ENCODE measurements at places on chromosomes 16 and 17. TPM values are rescaled to one million over a fixed set of nuclear protein-coding genes. Genes with fewer than 3 reads are reported as not detected.

IGFALS gene
- 0.14 TPM for total RNA-seq

GNGT2 gene
- not detected for total RNA-seq

GLIS2 gene
- 17.2 TPM for total RNA-seq

DNA sequence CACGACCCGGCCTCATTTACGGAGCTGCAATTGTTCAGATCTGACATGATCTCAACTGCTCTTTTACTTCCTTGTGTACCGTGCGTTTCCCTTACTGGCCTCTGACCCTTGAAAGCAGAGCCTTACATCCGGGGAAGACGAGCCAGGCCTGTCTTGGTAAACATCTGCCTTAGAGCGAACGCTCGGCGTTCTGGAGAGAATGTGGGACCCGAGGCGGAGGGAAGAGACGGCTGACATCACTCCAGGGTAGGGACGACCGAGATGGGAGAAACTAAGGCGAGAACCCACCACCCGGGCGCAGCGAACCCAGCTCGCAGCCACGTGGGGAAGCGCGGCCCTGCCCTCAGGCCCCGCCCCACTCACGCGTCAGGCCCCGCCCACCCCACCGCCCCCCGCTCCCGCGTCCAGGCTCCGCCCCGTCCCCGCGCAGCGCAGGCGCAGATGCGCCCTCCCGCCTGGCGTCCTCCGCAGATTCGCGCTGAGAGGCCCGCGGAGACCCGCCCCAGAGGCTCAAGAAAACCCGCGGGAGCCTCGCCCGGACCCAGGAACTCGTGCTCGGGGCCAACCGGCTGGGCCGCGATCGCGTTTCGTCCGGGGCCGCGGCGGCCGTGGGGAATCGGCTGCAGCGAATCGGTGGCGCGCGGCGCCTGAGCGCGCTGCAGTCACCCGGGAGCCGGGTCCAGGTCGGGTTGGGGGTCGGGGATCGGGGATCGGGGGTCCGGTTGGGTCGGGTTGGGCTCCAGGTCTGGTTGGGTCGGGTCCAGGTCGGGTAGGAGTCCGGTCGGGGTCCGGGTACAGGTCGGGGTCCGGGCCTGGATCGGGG, at the start of gene TELO2:
Gene TELO2, plus strand, starts transcription at position 438 of the 823 bp plus-strand sequence. CDS start 922 bp downstream, outside the sequence.
- DNase-seq, result peak; percentile 81
- peak within 1 kb of the TSS; percentile 97 for H3K4me3 ChIP-seq
- H3K36me3 ChIP-seq, result no peaks in the 10 kb centered on the region
- no peaks in the 10 kb centered on the region for H3K27me3 ChIP-seq
- peak within 1 kb of the TSS; percentile 100 for H3K27ac ChIP-seq

GRCh38 chr17:43616029-43616351, 45.7 kb downstream of the MEOX1 start:
- no peak overlapping the region for H3K4me3 ChIP-seq
- H3K4me1 ChIP-seq, result peaks cover 10% of the 10 kb centered on the region
- H3K27me3 ChIP-seq, result no peaks in the 10 kb centered on the region
- no peak overlapping the region for H3K27ac ChIP-seq

GRCh38 chr17:7403043-7403726, 712 bp downstream of the TMEM256 start:
- DNase-seq, result peak; percentile 34
- peaks cover 48% of the 10 kb centered on the region for H3K4me1 ChIP-seq
- peaks cover 3% of the 10 kb centered on the region for H3K36me3 ChIP-seq
- H3K27ac ChIP-seq, result peak overlapping the region; percentile 92
- H3K27me3 ChIP-seq, result no peaks in the 10 kb centered on the region

DNA sequence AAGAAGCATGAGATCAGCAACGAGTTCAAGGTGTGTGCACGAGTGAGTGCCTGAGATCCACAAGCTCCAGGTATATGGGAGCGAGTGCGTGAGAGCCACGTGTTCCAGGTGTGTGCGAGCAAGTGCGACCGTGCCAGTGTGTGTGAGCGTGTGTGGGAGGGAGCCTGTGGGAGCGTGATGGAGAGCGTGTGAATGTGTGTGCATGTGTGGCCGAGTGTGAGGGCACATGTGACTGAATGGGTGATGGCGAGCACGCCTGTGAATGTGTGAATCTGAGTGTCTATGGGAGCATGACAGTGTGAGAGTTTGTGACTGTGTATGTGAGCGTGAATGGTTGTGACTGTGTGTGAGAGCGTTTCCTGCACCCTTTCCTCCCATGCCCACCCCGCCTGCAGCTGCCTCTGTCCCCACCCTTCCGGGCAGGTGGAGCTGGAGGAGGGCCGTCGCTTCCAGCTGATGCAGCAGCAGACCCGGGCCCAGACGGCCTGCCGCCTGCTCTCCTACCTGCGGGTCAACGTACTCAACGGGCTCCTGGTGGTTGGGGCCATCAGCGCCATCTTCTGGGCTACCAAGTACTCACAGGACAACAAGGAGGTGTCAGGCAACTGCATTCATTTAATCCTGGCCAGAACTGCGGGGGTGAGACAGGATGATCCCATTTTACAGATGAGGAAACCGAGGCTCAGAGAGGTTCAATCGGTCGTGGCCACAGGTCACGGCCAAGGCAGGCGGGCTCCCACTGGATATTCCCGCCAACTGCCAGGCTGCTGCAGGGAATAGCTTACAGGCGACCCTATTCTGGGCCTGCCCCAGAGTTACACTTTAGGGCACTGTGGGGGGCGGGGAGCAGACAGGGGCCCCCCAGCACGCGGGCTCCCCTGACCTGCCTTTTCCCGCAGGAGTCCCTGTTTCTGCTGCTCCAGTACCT, 3.7 kb downstream of the TMC8 start:
- no peaks in the 10 kb centered on the region for H3K36me3 ChIP-seq
- H3K27me3 ChIP-seq, result peaks cover 30% of the 10 kb centered on the region
- peaks cover 14% of the 10 kb centered on the region for H3K4me1 ChIP-seq
- H3K27ac ChIP-seq, result no peak overlapping the region
- peak; percentile 40 for DNase-seq

GRCh38 chr16:85638695-85639409, 25.7 kb downstream of the GSE1 start:
- H3K27me3 ChIP-seq, result peaks cover 3% of the 10 kb centered on the region
- H3K27ac ChIP-seq, result no peak overlapping the region
- peaks cover 5% of the 10 kb centered on the region for H3K4me1 ChIP-seq
- no peak for DNase-seq
- peak overlapping the region; percentile 15 for H3K4me3 ChIP-seq

DNA sequence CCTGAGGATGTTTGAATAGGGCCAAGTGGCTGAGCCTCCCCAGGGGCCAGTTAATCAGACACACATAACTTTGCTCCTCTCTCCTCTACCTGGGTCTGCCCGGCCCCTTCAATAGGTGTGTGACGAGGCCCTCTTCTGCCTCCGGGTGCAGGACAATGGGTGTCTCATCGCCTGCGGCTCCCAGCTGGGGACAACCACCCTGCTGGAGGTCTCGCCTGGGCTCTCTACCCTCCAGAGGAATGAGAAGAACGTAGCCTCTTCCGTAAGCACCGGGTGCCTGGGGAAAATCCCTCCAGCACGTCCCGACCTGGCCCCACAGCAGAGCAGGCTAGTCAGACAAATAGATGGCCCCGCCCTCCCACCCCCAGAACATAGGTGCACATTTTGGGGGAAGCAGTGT, 16.1 kb upstream of the KIF19 start:
- H3K36me3 ChIP-seq, result no peaks in the 10 kb centered on the region
- H3K27ac ChIP-seq, result no peak overlapping the region
- no peak for DNase-seq
- H3K27me3 ChIP-seq, result no peaks in the 10 kb centered on the region
- no peak overlapping the region for H3K4me3 ChIP-seq

DNA sequence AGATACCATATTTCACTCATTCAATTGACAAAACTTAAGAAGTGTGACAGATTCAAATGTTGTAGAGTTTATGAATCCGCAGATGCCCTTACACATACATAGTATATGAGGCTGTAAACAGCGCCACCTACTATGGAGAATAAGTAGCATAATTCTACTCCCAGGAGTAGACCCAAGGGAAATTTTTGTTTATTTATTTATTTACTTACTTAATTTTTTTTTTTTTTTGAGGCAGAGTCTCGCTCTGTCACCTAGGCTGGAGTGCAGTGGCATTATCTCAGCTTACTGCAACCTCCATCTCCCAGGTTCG, 35.5 kb downstream of the GAN start:
- no peak overlapping the region for H3K4me3 ChIP-seq
- no peaks in the 10 kb centered on the region for H3K4me1 ChIP-seq
- DNase-seq, result no peak
- H3K27ac ChIP-seq, result no peak overlapping the region
- no peaks in the 10 kb centered on the region for H3K27me3 ChIP-seq

- H3K36me3 ChIP-seq, result no peaks in the 10 kb centered on the region
- H3K4me1 ChIP-seq, result peaks cover 4% of the 10 kb centered on the region
- H3K27ac ChIP-seq, result no peak overlapping the region
Observed at GRCh38 chr17:62070900-62071299, 5.8 kb upstream of the MED13 start.

GRCh38 chr17:2058586-2059546, 4.0 kb downstream of the HIC1 start:
- H3K36me3 ChIP-seq, result peaks cover 15% of the 10 kb centered on the region
- peak; percentile 39 for DNase-seq
- H3K27me3 ChIP-seq, result peaks cover 68% of the 10 kb centered on the region
- H3K4me1 ChIP-seq, result peaks cover 11% of the 10 kb centered on the region
- no peak overlapping the region for H3K27ac ChIP-seq

DNA sequence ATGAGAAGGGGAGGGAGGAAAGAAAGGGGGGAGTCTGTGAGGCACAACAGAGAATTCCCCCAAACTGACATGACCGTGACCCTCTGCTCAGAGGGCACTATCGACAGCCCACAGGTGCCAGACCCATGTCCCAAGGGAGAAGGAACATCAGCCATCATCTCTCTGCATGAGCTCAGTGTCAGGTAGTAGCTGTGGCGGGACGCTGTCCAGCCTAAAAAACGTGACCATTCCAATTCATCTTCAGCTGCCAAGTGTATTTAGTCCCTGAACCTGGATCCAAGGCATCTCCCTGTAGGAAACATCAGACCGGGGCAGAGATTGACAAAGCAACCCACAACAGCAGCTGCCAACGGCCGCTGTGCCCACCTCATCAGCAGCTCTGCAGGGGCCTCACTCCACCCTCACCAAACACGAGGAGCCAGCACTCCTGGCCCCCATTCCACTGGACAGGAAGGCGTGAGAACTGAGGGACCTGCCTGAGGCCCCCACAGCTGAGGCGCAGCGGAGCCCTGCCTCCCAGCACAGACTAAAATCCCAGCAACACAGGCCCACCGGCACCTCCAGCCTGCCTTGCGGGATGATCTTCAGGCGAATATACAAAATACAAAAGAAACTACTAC, 8.6 kb downstream of the TAF1C start:
- peaks cover 4% of the 10 kb centered on the region for H3K36me3 ChIP-seq
- H3K27me3 ChIP-seq, result peaks cover 2% of the 10 kb centered on the region
- DNase-seq, result no peak
- H3K4me1 ChIP-seq, result peaks cover 17% of the 10 kb centered on the region

DNA sequence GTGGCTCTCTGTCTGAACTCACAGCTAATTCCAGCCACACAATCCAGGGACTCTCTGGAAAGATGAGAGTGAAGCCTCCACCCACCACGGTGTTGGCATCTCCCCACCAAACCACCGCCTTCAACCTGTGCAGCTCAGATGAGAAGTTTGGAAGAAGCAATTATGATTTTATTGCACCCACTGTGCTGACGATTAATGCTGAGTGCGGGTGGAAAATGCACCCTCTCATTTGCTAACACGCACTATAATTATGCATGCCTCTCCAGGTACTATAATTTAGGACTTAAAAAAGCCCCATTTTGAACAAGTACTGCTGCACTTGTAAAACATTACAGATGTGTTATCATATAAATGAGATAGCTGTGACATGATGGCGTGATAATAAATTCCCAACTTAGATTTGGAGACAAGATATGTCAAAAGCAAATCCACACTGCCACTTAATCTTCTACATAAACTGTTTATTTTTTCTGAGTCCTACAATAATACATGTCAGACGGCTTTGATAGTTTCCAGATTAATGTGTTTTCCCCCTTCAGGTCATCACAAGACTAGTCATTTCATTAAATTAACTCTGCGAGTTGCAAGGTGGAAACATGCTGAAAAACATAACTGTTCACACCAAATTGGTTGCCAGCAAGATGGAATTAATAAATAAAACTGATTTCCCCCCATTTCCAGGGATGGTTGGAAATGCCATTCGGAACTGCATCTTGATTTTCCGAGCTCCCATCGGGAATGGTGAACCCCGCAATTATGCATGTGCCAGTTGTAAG, 466.5 kb upstream of the MAF start:
- no peak overlapping the region for H3K27ac ChIP-seq
- H3K4me1 ChIP-seq, result no peaks in the 10 kb centered on the region
- no peaks in the 10 kb centered on the region for H3K36me3 ChIP-seq

DNA sequence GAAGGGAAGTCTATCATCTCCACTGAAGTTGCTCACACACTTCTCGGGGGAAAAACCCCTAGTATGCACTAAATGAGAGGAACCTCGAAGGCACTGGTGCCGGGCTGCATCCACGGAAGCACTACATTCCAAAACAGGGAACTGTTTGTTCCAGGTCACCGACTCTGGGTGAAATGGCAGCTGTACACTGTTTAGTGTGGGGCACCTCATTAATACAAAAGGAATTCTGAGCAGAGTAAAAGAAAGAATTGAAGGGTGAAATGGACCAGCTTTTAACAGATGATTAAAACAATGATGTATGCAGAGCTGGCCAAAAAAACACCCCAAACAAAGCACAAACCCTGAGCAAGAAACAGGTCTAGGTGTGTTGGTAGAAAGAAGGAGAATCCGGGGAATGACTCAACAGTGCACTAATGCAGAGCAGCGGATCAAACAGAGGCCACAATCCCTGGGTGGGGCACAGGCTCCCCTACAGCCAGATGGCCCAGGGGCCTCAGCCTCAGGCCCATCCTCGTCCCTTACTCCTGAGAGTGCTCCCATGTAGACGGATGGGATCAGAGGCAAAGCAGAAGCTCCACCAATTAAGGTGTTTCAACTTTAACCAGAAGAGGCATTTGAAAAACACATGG, 161.5 kb downstream of the ZFHX3 start:
- H3K4me1 ChIP-seq, result peaks cover 61% of the 10 kb centered on the region
- peaks cover 36% of the 10 kb centered on the region for H3K36me3 ChIP-seq
- H3K27me3 ChIP-seq, result no peaks in the 10 kb centered on the region
- DNase-seq, result no peak
- no peak overlapping the region for H3K4me3 ChIP-seq

DNA sequence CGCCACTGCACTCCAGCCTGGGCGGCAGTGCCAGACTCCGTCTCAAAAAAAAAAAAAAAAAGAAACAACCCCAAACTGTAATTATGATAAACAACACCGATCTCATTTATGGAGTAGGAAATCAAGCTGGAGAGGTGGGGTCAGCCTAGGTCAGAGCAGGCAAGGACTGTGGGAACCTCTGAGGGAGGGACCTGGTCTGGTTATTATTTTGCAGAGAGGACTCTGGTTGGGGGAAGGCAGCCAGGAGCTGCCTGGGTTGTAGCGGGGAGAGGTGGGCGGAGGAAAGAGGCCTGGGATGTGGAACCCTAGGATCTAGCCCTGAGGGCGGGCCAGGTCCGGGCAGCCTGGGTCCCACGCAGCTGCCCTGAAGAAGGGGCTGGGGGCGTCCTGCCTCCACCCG, 10.9 kb upstream of the HS3ST6 start:
- peaks cover 7% of the 10 kb centered on the region for H3K4me1 ChIP-seq
- H3K4me3 ChIP-seq, result peak overlapping the region; percentile 76
- no peaks in the 10 kb centered on the region for H3K36me3 ChIP-seq
- no peak overlapping the region for H3K27ac ChIP-seq
- peaks cover 21% of the 10 kb centered on the region for H3K27me3 ChIP-seq
- DNase-seq, result no peak
